ENCODE measurements at places on chromosomes 3 and 15.

- no peaks in the 10 kb centered on the region for H3K36me3 ChIP-seq
- H3K27ac ChIP-seq: no peak overlapping the region
- peaks cover 8% of the 10 kb centered on the region for H3K4me1 ChIP-seq
- no peak overlapping the region for H3K4me3 ChIP-seq
- peaks cover 2% of the 10 kb centered on the region for H3K27me3 ChIP-seq
These were observed 22.6 kb downstream of the ZNF80 start for GRCh38 chr3:114214542-114215341.

GRCh38 chr15:73841756-73842725 lies 31.3 kb upstream of the TBC1D21 start:
- no peaks in the 10 kb centered on the region for H3K36me3 ChIP-seq
- H3K4me3 ChIP-seq: no peak overlapping the region
- H3K27ac ChIP-seq: no peak overlapping the region
- no peak for DNase-seq
- H3K4me1 ChIP-seq: peaks cover 22% of the 10 kb centered on the region

- H3K27me3 ChIP-seq: no peaks in the 10 kb centered on the region
- H3K27ac ChIP-seq: no peak overlapping the region
- DNase-seq: no peak
- no peak overlapping the region for H3K4me3 ChIP-seq
- no peaks in the 10 kb centered on the region for H3K4me1 ChIP-seq
These were observed 22.2 kb upstream of the CMTM8 start for GRCh38 chr3:32216172-32216783.

DNA sequence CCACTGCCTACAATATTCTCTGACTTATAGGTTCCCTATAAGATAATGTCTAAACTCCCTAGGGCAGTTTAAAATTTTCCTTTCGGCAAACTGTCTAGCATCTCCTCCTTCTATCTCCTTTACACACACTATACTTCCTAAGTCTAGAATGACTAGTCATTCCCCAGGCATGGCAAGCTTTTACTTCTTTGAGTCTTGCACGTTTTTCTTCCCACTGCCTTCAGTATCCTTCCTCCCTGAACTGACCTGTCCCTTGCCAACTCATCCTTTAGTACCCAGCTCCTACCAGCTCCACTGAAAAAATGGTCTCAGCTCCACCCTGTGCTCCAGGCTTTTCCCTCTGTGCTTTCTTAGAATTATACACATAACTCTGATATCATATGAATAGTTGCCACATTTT lies 93.8 kb upstream of the KBTBD8 start:
- peaks cover 21% of the 10 kb centered on the region for H3K36me3 ChIP-seq
- no peak overlapping the region for H3K4me3 ChIP-seq
- no peak for DNase-seq

DNA sequence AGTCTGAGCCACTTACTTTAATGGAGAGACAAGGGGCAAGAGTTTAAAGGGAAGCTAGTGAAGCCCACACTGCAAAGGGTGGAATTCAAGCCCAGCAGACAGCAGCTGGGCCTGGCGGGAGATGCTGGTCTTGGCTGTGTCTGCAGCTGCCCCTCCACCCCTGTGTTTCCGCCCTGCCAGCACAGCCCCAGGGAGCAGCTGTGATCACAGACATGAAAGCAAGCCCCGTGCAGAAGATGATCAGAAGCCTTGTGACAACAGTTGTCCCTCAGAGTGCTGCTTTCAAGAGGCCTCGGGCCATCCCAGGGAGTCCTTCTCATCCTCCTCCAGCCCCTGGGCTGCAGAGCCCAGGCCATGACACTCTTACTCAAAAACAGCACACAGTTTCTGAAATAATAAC lies 24.1 kb upstream of the SLC6A1 start:
- no peak for DNase-seq
- H3K4me3 ChIP-seq: no peak overlapping the region
- H3K27ac ChIP-seq: no peak overlapping the region
- no peaks in the 10 kb centered on the region for H3K36me3 ChIP-seq
- peaks cover 5% of the 10 kb centered on the region for H3K27me3 ChIP-seq

GRCh38 chr3:110384601-110385000 lies 687.0 kb upstream of the NECTIN3 start:
- H3K36me3 ChIP-seq: no peaks in the 10 kb centered on the region
- peaks cover 11% of the 10 kb centered on the region for H3K4me1 ChIP-seq
- no peak overlapping the region for H3K4me3 ChIP-seq
- H3K27ac ChIP-seq: no peak overlapping the region
- no peak for DNase-seq
- no peaks in the 10 kb centered on the region for H3K27me3 ChIP-seq

DNA sequence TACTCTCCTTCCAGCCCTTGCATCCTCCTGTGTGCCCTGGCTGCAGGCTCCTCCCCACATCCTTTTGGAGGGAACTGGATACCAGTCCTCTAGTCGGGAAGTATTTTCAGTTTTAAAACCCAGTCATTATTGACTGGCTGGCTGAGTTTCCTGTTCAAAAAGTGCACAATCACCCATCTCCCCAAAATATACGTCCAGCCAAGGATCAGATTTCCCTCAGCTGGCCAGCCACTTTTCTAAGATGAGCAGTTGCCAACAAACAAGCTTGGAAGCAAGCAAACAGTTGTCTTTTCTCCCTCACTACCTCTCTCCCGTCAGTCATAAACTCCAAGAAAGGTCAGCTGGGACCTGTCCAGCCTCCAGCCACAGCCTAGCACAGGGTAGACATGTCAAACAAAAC lies 147.7 kb upstream of the GALNT15 start:
- H3K4me1 ChIP-seq: no peaks in the 10 kb centered on the region
- no peak overlapping the region for H3K27ac ChIP-seq
- peaks cover 5% of the 10 kb centered on the region for H3K36me3 ChIP-seq
- no peak for DNase-seq
- peaks cover 36% of the 10 kb centered on the region for H3K27me3 ChIP-seq
